ENCODE measurements at places on chromosomes 5 and 9.

DNA sequence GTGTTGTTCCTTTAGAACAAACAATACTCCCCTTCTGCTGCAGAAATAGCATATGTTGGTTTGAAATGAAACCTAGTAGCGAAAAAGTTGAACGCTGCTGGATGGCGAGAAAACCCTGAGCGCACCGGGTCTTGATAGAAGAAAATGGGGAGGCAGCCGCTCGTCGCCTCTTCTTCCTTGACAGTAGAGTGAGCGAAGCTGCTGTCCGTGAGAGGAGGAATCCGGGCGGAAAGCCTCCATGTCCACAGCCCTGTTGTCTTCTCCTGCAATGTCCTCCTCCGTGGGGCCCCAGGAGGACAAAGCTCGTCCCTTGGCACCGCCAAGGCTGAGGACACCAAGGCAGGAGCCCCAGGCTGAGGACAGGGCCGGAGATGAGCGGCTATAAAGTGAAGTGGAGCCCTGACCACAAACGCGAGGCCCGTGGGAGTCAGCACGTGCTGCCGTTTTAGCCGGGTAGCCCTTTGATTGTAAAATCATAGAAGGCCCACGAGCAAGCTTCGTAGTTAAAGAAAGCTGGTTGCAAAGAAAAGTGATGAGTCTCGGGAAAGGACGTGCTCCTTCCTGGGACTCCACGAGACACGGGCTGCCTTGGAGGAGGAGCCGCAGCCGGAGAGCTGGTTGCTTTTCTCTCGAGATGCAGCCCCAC lies 35.6 kb downstream of the MRPL36 start:
- DNase-seq, result no peak

DNA sequence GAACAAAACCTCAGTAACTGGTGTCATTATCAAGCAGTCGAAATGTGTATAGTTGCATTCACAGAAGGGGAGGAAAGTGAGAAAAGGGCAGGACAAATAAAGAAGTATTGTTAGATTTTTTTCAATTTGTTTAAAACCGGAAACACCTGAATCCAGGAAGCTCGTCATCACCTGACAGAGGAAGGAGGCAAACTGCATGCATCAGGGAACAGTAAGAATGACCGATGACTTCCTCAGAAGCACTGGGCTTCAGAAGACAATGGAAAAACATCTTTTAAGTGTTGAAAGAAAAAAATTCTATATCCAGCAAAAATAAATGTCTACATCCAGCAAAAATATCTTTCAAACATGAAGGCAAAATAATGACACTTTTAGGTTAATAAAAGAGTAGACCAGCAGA lies 29.5 kb downstream of the PLEKHG4B start:
- DNase-seq, result no peak

DNA sequence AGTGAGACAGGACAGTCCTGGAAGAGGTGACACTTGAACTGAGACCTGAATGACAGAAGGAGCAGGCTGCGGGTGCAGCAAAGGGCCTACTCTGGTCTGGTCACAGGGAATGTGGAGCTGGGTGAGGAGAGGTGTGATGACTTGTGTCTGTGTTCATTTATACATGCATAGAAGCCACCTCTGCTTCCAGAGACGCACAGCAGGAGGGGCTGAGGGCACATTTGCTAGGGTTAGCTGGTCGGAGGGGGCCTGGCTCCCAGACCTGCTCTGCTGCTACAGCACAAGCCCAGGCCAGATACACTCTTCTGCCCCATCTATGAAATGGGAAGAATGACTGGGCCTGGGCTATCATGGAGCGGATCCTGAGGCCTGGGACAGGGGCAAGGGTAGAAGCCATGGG lies 15.6 kb downstream of the UNC5A start:
- no peak for DNase-seq

GRCh38 chr9:133235549-133236222 lies 26.6 kb upstream of the OBP2B start:
- DNase-seq, result no peak

- DNase-seq, result no peak
Measured at GRCh38 chr9:77598991-77599390, 49.1 kb downstream of the GNA14 start.

- no peak for DNase-seq
Measured at GRCh38 chr9:104872656-104873488, 55.1 kb downstream of the ABCA1 start.

- peak; percentile 28 for DNase-seq
Measured at GRCh38 chr9:37840560-37841194, 40.1 kb downstream of the DCAF10 start.

DNA sequence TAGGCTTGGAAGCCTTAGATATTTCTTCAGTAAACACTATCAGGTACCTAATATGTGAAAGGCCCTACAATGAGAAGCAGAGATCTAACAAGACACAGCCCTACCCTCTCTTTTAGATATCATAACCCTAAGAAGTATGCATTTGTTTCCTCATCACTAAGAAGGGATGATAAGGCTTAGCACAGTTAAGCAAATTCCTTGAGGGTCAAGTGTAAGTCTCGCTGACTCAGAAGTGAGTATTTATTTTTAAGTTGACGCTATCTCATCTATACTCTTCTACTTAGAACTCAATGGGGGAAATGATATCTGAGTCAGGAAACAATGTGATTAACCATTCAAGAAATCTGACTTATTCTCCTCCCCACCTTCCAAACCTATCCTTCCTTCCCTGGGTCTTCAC lies 149.7 kb downstream of the ESM1 start:
- DNase-seq, result no peak
